ENCODE measurements at places on chromosomes 12 and 14.

DNA sequence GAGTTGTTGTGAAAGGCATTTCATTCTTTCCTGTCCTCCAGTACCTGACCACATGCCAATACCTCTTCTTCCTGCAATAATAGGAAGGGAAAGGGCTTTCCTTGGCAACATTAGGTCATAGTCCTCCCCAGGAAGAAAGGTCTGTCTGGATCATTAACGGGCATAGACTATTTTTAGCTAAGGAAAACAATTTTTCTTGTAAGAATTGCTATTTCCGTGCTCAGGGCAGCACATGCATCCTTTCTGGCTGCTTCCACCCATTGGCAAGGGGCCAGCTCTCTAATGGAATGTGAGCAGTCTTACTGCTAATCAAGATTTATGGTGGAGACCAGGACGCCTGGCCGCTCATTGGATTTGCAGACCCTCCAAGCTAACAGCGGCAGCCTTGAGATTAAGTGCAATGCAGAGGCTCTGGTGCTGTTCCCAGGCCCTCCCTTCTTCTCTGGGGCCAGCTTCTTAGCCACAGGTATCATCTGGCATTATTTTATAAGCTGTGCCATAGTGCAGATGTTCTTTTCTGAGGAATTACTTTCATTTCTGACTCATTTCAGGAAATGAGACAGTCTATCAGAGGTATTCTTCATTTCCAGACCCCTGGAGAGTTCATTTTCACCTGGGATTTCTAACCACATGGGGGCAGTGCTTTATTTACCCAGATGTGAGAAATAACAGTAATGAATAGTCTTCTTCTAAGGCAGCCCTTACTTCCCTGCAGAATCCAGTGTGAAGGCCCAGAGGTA lies 52.9 kb downstream of the ANO6 start:
- DNase-seq: no peak

- no peak for DNase-seq
These were observed 86.9 kb upstream of the CLEC14A start for GRCh38 chr14:38342803-38343202.

DNA sequence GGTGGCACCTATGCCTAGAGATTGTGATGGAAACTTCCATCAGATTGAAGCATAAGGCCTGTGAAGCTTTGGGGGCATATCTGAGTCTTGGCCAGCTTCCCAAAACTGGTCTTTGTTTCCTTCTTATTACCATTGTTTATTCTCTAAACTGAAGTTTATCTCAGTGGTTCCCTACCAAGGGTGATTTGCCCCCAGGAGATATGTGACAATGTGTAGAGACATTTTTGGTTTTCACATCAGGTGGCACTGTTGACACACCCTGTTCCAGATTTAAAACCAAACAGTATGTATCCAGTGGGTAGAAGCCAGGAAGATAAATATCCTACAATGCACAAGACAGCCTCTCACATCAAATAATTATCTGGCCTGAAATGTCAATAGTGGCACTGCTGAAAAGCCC lies 22.1 kb downstream of the RASSF9 start:
- DNase-seq: no peak

DNA sequence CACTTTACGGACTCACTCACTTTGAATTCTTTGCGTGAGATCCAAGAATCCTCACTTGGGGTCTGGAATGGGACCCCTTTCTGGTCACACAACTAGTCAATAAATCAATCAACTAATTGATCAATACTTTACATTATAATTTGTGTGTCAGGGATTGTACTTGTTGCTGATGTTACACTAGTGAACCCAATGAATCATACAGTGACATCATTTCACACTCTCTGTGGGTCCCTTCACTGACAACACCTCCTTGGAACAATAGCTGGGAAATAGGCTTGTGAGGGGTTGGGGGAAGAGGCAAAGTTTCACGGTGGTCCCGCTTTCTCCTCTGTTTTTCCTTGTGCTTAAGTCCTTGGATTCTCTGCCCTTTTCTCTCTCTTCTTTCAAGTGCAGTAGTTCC lies 35.0 kb downstream of the TPH2 start:
- DNase-seq: no peak

GRCh38 chr12:98901189-98901588 lies 256.1 kb downstream of the APAF1 start:
- DNase-seq: no peak

- no peak for DNase-seq
These were observed 138.1 kb downstream of the BCL11B start for GRCh38 chr14:99133636-99134515.

GRCh38 chr14:69107407-69108003 lies 45.4 kb downstream of the DCAF5 start:
- DNase-seq: no peak

- no peak for DNase-seq
These were observed 158.5 kb downstream of the TGFB3 start for GRCh38 chr14:75823334-75823733.

GRCh38 chr14:60691383-60692113 lies 32.6 kb downstream of the SIX4 start:
- DNase-seq: no peak

DNA sequence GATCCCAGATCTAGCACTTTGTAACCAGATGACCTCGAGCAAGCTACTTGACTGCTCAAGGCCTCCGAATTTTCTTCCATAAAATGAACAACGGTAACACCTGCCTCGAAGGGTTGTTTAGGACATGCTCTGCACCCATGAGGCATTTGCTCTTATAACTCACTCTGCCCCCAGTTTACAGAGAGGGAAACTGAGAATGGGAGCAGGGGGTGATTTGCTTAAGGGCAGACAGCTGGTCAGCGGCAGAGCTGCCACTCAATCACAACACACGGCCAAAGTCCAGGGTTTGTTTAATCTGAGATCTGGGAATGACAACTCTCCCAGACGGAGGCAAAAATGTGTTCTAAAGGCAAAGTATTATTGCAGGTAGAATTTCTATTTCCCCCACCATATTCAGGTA lies 156.3 kb downstream of the RIMBP2 start:
- no peak for DNase-seq

GRCh38 chr12:122235741-122236140 lies 9.9 kb upstream of the DIABLO start:
- no peak for DNase-seq

DNA sequence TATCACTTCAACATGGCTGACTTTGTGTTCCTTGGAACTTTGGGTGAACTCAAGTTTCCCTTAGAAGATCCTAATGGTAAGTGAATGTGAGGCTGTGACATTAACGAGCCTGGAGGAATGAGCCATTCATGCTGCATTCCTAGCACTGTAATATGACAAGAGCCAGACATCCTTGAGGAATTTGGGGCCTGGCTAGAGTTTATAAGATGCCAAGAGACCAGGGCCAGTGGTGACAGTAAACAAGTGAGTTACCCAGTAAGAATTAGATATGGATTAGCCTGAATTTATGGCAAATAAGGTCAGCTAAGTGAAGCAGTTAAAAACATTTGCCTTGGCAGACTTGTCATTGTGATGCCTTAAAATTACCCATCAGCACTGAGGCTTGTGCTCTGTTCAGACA lies 232.4 kb downstream of the AKAP6 start:
- no peak for DNase-seq

DNA sequence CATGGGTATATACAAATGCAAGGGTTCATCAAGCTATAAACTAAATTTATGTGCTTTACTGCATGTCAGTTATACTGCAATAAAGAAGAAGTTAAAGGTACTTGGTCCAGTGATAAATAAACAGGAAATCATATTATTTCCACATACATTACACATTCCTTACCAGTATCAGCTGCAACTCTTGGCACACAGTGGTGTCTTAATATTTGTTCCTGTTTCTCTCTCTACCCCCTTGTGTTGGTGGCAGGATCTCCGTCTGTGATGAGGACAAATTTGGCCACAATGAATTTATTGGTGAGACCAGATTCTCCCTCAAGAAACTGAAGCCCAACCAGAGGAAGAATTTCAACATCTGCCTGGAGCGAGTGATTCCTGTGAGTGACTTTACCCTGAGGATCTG lies 19.2 kb upstream of the OAS1 start:
- no peak for DNase-seq

GRCh38 chr12:97173688-97174410 lies 266.8 kb downstream of the NEDD1 start:
- DNase-seq: no peak

- DNase-seq: no peak
These were observed 24.7 kb downstream of the ITPK1 start for GRCh38 chr14:93090826-93091555.

GRCh38 chr14:68513838-68514607 lies 278.8 kb downstream of the ZFP36L1 start:
- DNase-seq: no peak

- DNase-seq: no peak
These were observed 26.1 kb upstream of the FOXN3 start for GRCh38 chr14:89443042-89443629.

- DNase-seq: no peak
These were observed 61.4 kb downstream of the LMNTD1 start for GRCh38 chr12:25491396-25492325.

Data from T-helper 2 cell treated with Interferon-gamma antibody and Interleukin-4, amounts not matched to agents 5 μg/mL and 100 μg/mL, for 36 hours (primary cell).